ENCODE measurements at places on chromosomes 6 and 20. TPM values are rescaled to one million over a fixed set of nuclear protein-coding genes. Genes with fewer than 3 reads are reported as not detected.

GRCh38 chr20:64078934-64079272, 415 bp downstream of the RGS19 start:
- no peak for DNase-seq

DNA sequence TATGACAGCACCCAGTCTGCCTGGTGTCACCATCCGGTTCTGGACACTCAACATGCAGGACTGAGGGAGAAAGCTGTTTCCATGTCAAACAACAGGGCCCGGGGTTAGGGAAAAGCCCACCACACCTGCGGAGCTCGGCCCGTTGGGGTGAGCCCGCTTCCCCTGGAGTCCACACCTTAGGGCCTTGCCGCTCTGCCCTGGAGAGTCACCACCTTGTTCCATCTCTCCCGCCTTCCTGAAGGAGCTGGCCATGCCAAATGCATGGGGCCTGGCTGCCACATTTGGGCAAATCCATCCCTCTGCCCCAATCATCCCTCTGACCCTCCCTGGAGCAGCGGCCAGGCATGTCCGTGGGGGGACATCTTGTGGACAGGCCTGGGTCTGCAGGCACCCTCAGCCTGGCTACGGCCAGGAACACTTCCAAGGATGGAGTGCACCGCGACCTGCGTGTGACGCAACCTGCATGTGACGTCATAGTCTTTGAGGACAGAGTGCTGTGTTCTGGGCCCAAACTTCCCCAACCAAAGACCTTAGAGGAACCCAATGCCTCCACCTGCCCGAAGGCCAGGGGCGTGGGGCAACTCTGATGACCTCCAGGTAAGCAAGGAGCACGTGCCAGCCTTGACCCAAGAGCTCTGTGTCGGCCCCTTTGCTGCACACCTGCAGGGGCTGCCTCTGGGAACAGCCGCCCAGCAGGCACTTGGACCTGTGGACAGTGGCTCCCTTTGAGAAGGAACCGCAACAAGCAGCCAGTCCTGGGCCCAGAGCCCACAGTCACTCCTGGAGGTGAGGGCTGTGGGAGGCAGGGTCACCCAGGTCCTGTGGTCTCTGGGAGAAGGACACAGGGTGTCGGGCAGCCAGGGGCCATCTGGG, 1.7 kb downstream of the CABLES2 start:
- DNase-seq = peak; percentile 68

DNA sequence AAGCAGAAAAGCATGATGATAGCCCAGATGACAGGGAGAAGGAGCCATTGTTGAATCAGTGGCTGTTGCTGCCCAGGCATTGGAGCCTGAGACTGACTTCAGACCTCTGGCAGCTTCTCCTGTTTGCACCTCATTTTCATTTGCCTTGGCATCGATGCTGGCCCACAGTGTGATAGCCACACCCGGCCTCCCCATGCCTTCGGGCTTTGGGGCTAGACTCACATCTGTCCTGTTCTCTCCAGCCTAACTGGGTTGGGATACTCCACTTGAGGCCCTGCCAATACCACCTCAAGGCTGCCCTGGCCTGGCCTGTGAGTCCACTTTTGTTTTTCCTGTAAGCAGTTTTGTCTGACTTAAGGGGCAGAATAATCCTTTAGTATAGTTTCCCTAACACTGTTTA, 140.4 kb downstream of the UST start:
- no peak for DNase-seq

GRCh38 chr6:14159090-14159489, 41.5 kb downstream of the CD83 start:
- DNase-seq = no peak

- DNase-seq = no peak
Measured at GRCh38 chr6:88519301-88520016, 353.3 kb upstream of the CNR1 start.

GRCh38 chr6:33183071-33183683, 9.1 kb downstream of the COL11A2 start:
- DNase-seq = no peak

GRCh38 chr6:8657522-8657921, 222.2 kb upstream of the SLC35B3 start:
- no peak for DNase-seq

MPIG6B gene
- 0.11 TPM for total RNA-seq

PTCHD4 gene
- total RNA-seq = 1.6 TPM

CALHM6 gene
- 0.21 TPM for total RNA-seq

RAB32 gene
- 5.1 TPM for total RNA-seq
